Stimulated activated CD4-positive, alpha-beta T cell treated with anti-CD3 and anti-CD28 coated beads, Interleukin-15, amount 100 ng/mL, for 1 hour (primary cell): ENCODE measurements at places on chromosomes 7 and 10.

DNA sequence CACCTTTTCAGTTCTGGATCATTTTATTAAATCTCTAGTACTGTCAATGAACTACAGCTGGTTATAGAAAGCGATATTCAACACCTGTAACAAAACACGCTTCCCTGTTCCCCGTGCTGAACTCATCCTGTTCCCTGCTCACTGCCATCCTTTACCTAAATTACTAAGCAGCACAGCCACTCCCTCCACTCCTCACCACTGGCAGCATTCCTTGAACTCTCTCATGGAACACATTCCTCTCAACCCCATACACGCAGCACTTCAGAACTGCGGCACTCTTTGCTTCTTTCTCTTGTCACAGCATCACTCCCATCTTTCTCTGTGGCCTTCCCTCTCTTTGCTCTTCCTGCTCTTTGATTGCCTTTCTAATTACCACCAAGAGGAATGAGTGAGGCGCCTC, 27.4 kb downstream of the RELN start:
- DNase-seq: no peak

DNA sequence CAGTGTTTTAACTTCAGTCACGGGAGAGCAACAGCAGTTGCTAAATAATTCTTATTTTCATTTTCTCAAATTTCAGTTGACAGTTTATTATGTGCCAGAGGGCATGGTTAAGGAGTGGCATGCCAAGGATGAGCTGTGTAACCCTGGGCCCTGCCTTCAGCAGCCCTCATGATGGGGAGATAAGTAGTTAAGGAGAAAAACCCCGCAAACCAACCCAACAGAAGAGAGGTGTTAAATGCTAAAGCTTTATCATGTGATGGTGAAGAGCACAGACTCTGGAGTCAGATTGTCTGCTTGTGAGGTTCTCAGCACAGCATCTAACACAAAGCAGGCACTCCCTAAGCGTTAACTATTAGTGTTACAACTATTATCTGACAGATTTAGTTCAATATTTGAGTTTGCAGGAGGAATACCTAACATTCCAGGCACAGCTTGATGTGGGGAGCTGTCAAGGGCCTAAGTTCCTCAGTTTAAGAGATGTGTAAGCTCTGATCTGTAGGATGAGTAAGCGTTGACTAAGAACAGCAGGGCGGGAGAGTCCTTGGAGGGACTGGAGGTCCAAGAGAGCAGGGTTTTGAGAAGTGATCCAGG, 29.6 kb downstream of the STAM start:
- no peak for DNase-seq

DNA sequence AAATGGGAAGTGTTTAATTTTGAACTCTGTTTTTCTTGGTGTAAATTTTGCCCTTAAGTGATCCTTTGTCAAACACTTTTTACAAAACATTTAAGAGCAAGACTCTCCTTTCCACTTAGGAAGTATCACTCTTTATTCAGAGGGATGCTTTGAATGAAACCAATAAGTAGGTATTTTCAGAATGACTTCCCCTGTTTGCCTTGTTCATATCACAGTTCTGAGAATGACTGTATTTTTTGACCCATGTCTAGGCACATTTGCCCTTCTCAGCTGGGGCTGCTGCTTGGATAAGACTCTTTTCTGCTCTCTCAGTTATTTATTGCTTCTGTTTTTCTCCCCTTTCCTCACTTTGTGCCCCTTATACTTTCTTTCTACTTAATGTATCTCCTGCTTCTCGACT, 98.2 kb downstream of the CCNY start:
- DNase-seq: no peak

GRCh38 chr7:17144322-17144721, 154.1 kb upstream of the AHR start:
- DNase-seq: peak; percentile 8

- DNase-seq: no peak
Observed at GRCh38 chr7:1537535-1538412, 7.3 kb downstream of the MAFK start.

- no peak for DNase-seq
Observed at GRCh38 chr10:6034371-6034770, 27.8 kb downstream of the IL2RA start.

GRCh38 chr10:18113881-18114280, 26.3 kb upstream of the CACNB2 start:
- DNase-seq: no peak

DNA sequence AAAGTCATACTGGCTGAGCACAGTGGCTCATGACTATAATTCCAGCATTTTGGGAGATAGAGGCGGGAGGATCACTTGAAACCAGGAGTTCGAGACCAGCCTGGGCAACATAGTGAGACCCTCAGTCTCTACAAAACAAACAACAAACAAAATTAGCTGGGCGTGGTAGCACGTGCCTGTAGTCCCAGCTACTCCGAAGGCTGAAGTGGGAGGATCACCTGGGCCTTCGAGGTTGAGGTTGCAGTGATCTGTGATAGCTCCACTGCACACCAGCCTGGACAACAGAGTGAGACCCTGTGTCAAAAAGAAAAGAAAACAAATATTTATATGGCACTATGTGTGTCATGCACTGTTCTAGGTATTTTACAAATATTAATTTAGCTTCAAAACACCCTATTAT, 94.3 kb downstream of the DNMBP start:
- DNase-seq: no peak

- no peak for DNase-seq
Observed at GRCh38 chr7:68671671-68672070, 926.6 kb upstream of the AUTS2 start.

GRCh38 chr10:42984035-42984610, 92.7 kb upstream of the RET start:
- no peak for DNase-seq

GRCh38 chr7:149161241-149161848, 14.1 kb downstream of the ZNF398 start:
- no peak for DNase-seq

GRCh38 chr10:74842301-74842954, 16.0 kb downstream of the KAT6B start:
- DNase-seq: no peak

- DNase-seq: no peak
Observed at GRCh38 chr10:42876476-42876875, 93.9 kb downstream of the BMS1 start.

DNA sequence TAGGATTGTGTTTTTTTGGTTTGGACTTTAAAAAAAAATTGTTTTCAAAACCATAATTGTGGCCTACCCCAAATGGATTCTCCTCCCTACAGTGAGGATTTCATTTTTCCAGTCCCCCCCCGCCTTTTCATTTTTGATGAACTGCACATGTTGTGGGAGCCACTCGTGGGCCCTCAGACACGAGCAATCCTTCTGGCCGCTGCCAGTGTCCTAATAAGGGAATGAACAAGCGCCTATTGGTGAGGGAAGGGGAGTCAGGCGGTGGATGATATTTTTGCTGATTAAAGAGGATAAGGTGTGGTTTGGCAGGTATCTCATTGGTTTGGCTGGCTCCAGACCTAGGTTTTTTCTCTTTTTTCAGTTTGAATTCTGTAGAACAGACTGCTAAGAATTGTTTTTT, 78.7 kb upstream of the AGBL3 start:
- DNase-seq: no peak

DNA sequence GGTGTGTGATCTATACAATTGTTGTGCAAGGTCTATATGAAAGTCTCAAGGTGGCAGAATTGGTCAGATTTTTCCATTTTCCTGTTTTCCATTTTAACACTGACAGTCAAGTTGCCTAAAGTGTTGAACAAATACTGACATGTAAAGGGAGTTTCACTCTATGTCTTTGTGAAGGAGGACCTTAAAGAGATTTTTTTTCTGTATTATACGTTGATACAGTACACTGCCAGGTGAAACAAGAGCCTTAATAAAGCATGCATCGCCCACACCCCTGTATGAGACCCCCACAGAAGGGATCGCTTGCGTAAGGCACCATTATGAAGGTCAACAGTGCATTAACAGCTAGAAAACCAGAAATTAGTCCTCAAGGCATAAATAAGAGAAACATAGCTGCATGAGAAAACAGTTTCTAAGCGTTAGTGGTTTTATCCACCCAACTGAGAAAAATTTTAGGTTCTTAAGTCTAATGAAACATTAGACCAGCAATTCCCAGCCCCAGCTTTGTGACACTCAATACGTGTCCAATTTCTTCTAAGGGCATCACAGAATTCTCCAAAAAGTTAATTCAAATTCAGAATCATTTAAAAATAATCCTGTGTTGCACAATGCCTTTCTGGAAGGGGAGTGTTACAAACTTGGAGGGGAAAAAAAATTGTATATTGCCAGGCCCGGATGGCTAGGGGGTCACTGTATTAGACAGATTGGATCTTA, 6.9 kb downstream of the KLF6 start:
- DNase-seq: no peak

GRCh38 chr7:44147026-44147991, 6.2 kb upstream of the MYL7 start:
- DNase-seq: no peak

- DNase-seq: no peak
Observed at GRCh38 chr10:19824381-19825342, 8.4 kb downstream of the PLXDC2 start.

GRCh38 chr7:152762056-152762455, 2.5 kb downstream of the ACTR3B start:
- no peak for DNase-seq

- DNase-seq: no peak
Observed at GRCh38 chr7:22363756-22364422, 6.9 kb upstream of the RAPGEF5 start.

- DNase-seq: peak; percentile 28
Observed at GRCh38 chr10:31603235-31604087, 284.4 kb downstream of the ZEB1 start.

GRCh38 chr7:140005754-140006503, 56.8 kb downstream of the PARP12 start:
- DNase-seq: no peak

DNA sequence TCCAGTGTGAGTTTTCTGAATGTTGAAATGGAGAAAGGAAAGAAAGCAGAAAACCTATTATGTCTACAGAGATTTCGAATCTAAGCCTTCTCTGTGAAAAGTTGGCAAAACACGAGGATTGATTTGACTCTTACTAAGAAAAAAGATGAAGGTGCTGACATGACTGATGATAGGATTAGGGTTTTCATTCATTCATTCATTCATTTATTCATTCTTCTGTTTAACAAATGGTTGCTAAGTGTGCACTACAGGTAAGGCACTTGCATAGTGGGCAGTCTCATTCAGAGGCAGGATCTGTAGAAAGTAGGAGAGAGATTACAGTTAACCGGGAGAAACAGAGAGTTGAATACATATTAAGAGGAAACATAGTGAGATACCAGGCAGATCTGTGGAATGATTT, 137.1 kb downstream of the ZNF365 start:
- DNase-seq: no peak

GRCh38 chr7:51444936-51445335, 128.3 kb upstream of the COBL start:
- DNase-seq: no peak

- no peak for DNase-seq
Observed at GRCh38 chr7:15828881-15829280, 142.4 kb upstream of the MEOX2 start.

DNA sequence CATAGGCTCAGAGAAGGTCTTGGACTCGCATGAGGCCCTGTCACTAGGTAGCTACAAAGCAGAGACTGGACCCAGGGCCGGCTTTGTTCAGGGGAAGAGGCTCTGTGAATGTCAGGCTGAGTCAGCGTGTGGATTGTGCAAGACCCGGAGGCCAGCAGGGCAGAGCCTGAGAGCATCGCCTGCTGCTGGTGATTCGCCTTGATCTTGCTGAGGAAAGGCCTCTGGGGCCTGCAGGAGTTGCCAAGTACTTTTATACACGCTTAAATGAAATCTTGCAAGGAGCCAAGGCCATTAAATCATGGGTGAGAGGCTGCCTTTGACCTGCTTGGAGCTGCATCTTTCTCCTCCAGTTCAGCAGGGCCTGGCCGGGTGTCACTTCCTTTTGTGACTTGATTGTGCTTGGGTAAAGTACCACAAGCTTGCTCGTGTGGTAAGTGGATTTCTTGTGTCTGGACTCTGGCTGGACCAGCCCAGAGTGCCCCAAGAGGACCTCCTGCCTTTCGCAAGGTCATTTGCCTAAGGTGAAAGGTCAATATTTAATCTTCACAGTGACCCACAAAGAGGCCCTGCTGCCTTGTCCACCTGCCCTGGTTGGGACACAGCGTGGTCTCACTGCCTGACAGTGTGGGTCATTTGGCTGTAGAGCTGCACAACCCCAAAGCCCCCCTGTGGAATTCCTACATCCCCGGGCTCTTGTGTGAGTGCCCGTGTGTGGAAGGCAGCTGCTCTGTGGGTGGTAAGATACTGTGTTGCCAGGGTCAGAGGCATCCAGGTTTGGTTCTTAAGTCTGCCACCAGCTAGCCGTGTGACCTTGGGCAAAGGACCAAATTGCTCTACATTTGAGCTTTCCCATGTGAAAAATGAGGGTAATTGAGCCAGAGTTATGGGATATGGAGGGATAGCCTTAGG, 38.6 kb upstream of the SH2D4B start:
- DNase-seq: peak; percentile 46

DNA sequence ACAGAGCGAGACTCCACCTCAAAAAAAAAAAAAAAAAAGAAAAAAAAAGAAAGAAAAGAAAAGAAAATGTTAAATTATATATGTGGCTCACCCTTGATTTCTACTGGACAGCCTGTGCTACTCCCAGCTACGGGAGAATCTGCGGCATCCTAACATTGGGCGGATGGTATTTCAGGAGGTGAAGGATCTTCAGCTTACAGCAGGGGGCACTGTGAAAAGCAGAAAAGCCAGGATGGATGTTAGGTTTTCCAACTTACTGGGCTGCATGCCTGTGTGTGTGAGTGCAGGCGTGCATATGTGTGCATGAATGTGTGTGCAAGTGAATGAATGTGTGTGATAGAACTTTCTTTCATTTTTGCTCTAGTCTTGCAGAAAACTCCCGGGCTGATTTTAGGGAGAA, 1066.5 kb downstream of the TYW1 start:
- no peak for DNase-seq

- DNase-seq: no peak
Observed at GRCh38 chr7:78873117-78873516, 580.4 kb downstream of the MAGI2 start.

- DNase-seq: no peak
Observed at GRCh38 chr10:98621630-98622029, 174.9 kb upstream of the HPS1 start.

- no peak for DNase-seq
Observed at GRCh38 chr10:589961-590680, 99.3 kb downstream of the DIP2C start.

DNA sequence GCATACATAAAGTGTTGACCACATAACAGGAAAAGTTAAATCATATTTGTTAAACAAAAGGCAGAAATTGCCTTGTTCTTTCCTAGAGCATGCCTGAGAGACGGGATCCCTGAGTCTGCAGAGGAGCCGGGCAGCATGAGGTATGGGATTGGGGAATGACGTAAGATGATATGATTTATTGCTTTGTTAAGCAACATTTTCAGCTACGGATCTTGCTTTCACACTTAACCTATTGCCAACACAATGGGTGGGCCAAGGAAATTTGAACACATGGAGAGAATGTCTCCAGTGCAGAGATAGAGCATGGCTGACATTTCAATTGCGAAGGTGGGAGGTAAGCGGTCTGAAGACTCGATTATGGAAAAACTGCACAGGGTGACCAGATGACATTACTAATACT, 76.7 kb downstream of the EMX2 start:
- DNase-seq: no peak

- DNase-seq: no peak
Observed at GRCh38 chr7:106643216-106644000, 17.6 kb downstream of the CCDC71L start.
